ENCODE measurements at places on chromosomes 1 and 21. TPM values are rescaled to one million over a fixed set of nuclear protein-coding genes. Genes with fewer than 3 reads are reported as not detected.

TRIM46 gene
- not detected for total RNA-seq

AVPR1B gene
- not detected for total RNA-seq

LRP8 gene
- 2.3 TPM for total RNA-seq

C1orf115 gene
- 5.5 TPM for total RNA-seq

GJA5 gene
- 9.9 TPM for total RNA-seq

CGN gene
- total RNA-seq: 0.19 TPM

LENEP gene
- total RNA-seq: not detected

PDZK1 gene
- total RNA-seq: 0.48 TPM

RSPH1 gene
- not detected for total RNA-seq

LHX4 gene
- 0.03 TPM for total RNA-seq

Measured in cardiac septum (tissue), 1 donor.